ENCODE measurements at places on chromosomes 7 and 10.

DNA sequence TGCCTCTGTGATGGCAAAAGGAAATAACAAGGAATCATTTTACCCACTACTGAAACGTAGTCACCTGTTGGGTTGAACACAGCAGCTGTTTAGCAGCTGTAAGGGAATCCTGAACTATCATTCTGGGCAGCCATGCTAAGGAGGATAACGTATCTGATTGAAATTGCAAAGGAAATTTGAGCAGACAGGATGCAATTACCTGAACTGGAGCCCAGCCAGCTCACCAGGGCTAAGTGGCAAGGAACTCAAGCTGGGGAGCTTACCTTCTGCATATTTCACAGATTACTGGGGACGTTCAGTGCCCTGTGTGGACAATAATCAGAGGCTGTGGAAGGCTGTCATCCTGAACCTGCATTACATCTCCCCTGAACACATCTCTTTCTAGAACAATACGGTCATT is 650.5 kb downstream of the SORCS3 start:
- DNase-seq: no peak

GRCh38 chr10:73781548-73781878 is 335 bp upstream of the CHCHD1 start:
- DNase-seq: no peak

DNA sequence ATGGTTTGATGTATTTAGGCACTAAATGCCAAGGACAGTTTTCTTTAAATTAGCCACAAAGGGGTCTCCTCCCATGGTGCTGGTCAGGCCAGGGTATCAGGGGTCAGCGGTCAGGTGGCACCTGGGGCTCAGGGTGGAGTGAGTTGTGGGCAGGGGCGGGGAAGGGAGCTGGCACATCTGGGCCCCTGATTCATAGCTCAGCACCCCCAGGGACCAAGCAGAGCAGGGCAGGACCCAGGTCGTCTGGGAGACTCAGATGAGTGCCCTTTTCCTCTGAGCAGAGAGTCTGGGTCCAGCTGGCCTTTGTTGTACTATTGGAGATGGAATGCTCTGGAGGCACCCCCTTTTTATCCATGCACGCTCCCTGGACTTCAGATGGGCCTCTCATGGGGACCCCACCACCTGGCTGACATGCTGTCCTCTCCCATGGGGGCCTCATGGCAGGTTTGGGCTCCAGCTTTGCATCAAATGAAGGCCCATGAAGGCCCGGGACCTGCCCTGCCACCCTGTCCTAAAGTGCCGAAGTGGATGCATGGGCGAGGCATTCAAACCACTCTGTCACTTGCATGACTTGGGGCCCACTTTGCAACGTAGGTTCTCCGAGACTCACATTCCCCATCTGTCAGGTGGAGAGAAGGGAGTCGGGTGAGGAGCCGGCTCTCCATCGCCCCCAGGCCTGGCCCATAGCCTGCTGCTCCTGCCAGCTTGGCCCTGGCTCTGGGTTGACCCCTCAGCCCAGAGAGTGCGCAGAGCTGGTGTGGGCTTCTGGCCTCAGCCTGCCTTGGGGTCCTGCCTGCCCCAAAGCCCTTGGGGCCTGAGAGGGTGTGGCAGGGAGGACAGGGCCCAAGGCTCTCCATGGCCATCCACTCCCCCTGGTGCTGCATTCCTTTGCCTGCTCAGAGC is 66.4 kb downstream of the RAMP3 start:
- no peak for DNase-seq

- no peak for DNase-seq
Observed at GRCh38 chr10:2445370-2445769, 622.0 kb upstream of the PFKP start.

- DNase-seq: no peak
Observed at GRCh38 chr10:13037832-13038231, 36.3 kb upstream of the CCDC3 start.

GRCh38 chr10:113100281-113100680 is 150.2 kb downstream of the TCF7L2 start:
- no peak for DNase-seq

DNA sequence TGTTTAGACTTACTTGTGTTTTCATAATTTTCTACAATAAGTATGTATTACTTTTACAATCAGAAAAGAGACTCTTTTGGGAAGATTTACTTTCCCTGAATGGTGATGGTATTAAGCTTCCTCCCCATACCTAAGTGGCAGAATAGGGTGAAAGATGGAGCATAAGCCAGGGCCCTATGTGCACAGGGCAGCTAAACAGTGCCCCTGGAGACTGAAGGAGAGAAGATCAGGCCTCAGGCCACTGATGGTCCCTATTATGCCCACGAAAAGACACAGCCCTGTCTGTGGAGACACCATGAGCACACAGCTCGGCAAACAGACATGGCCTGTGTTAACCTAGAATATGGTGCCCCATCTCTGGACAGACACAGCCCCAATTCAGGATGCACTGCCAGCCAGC is 139.4 kb downstream of the OAT start:
- no peak for DNase-seq

DNA sequence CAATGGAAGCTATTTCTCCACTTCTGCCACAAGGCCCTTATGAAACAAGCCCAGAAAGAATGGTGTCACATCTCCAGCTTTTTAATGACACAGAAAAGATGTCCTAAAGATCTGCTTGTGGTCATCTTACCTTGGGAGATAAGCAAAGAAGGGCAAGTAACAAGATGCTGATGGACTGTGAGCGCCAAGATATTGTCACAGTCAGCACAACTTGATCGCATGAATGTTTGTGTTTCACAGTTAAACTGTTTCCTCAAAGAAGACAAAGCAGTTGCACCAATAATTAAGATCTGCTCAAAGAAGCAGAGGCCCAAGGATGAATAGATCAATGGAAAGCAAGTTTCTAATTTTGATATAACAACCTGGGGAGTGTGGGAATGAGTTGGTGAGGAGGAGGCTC is 15.9 kb downstream of the ICA1 start:
- no peak for DNase-seq

DNA sequence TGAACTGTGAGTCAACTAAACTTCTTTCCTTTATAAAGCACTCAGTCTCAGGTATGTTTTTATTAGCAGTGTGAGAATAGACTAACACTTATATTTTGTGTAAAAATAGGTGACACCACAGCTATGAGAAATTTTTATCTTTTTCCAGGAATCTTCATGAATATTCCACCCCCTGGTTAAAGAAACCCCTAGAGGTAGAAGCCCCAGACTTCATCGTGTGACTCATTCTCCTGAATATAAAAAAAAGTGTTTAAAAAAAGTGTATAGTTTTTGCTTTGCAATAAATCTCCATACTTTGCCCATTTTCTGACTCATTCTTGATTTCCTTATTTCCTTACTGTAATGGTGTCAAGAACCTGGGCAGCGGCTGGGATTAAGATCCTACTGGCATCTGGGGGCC is 667.6 kb upstream of the CELF2 start:
- no peak for DNase-seq

- DNase-seq: no peak
Observed at GRCh38 chr10:71713135-71714030, 6.2 kb downstream of the C10orf105 start.

- peak; percentile 75 for DNase-seq
Observed at GRCh38 chr10:32446536-32447406, 831 bp downstream of the CCDC7 start.

GRCh38 chr10:1524540-1524939 is 212.8 kb downstream of the ADARB2 start:
- no peak for DNase-seq

Data from kidney capillary endothelial cell (primary cell).